Pancreas (tissue), 10 donors: ENCODE measurements at places on chromosomes 5 and 9. TPM values are rescaled to one million over a fixed set of nuclear protein-coding genes. Genes with fewer than 3 reads are reported as not detected.

Gene CDH18
- total RNA-seq = 0.16 TPM

Gene DMRTA1
- total RNA-seq = 1.7 TPM

Gene GFI1B
- not detected for total RNA-seq

Gene HRH2
- 0.24 TPM for total RNA-seq

Gene IL13
- total RNA-seq = not detected

Gene INSYN2B
- not detected for total RNA-seq

Gene ANKRD31
- 0.24 TPM for total RNA-seq

Gene RLN2
- not detected for total RNA-seq

Gene SPINK1
- total RNA-seq = 18,351 TPM

Gene RMI1
- 5.6 TPM for total RNA-seq
